ENCODE measurements at places on chromosomes 1 and 21.

GRCh38 chr1:22616571-22616970 is 19.9 kb upstream of the C1QA start:
- no peak for DNase-seq

DNA sequence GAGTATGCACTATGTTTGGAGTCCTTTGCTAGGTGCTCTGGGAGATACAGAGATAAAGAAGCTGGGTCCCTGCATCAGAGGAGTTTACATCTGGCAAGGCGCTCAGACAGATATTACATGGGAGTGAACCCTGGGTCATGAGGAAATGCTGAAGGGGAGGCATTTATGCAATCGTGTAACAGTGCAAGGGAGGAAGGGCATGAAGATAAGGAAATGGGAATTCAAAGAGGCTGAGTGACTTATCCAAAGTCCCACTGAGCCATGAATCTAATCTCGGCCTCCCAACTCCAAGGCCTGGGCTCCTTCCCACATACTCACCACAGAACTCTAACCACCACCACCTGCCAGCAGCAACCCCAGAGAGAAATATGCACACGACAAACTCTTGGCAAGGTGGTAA is 51.6 kb downstream of the FAM163A start:
- no peak for DNase-seq

- no peak for DNase-seq
Observed at GRCh38 chr1:204896023-204896422, 25.4 kb downstream of the NFASC start.

DNA sequence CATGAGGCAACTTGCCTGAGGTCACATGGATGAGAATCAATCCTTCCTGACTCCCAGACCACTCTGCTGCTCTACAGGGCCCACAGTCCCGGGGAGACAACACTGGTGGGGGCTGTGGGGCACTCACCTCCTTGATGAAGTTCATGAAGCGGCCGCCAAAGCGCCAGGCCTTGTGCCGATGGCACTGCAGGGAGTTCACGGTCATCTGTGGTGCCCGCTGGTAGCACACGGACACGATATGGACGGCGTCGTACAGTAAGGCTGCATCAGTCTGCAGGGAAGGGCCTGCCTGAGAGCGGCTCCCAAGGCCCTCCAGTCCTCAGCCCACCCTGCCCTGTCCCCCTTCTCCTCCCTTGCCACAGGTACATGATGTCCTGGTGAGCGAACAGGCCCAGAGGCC is 175.3 kb downstream of the GRIK3 start:
- DNase-seq, result no peak

DNA sequence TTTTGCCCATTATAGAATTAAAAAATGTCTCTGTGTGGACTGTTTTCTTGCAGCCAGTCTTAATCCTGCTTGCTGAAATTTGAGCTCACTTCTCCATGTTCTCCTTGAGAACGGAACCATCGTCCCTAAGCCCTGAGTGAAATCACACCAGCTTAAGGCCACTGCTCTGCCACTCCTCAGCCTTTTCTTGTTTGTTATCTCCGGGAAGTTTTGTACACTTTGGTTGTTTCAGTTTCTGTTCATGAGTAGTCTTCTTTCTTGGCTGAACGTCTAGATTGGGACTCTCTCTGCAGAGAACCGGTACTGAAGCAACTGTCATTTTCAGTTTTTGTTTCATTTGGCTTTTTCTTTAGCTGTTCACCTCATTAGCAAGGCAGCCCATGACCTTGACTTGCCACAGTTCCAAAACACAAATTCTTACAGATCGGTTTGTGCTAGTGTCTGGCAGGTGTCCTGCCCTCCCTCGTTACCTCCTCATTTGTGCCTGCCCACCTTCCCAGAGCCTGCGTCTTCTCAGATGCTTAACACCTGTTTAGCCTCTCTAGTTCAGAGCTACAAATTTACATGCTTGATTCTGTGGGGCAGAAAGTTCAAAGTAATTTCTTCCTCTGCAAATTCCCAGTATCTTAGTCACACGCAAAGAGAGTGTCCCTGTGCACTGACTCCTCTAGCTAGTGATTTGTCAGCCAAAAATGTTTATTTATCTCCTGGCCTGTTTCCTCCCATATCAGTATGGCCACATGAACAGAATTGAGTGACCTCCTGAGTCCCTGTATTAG is 12.4 kb downstream of the PSEN2 start:
- DNase-seq, result no peak

GRCh38 chr1:84122780-84123382 is 21.2 kb upstream of the PRKACB start:
- peak; percentile 55 for DNase-seq
